GM04504 (cell line): ENCODE measurements at places on chromosomes 4 and X.

- no peak for DNase-seq
These were observed 223.0 kb upstream of the EPHA5 start for GRCh38 chr4:65893271-65893670.

- no peak for DNase-seq
These were observed 71.8 kb downstream of the PSAPL1 start for GRCh38 chr4:7362862-7363430.

GRCh38 chr4:575281-576141 is 584 bp downstream of the TMEM271 start:
- peak; percentile 6 for DNase-seq

DNA sequence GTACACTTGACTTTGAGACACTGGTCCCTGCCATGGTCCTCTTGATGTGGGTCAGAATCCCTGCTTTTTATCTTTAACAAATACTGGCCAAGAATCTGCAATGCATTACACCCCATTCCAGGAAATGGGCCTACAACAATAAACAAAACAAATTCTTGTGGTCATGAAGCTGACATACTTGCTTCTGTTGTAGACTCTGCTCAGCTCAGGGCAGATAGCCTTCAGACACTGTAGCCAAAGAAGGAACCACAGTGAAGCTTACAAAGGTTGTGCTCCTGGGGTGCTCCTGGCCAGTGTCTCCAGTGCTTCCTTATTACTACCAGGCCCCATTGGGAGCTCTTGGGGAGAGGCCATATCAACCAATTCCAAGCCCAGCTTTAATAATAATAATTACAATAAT is 21.8 kb downstream of the KIAA1210 start:
- no peak for DNase-seq

DNA sequence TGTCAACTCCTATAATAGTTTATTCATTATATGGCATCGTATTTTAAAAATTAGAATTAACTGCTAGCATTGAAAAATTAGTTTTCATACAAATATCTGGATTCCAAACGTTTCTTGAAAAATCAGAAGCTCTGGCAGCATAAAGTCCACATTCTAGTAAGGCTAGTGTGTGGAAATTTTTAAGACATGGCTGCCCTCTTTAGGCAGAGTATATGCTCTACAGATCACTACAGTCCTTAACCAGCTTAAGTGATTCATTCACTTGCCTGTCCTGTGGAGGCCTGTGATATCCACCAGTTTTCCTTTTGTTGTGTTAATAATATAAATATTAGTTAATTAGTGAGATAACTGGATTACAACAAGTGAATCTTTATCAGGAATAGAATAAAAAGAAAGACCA is 287.2 kb downstream of the OPHN1 start:
- DNase-seq = peak; percentile 16

- no peak for DNase-seq
These were observed 161.9 kb downstream of the PHF8 start for GRCh38 chrX:53882331-53882730.

GRCh38 chrX:54288968-54289367 is 68.9 kb downstream of the WNK3 start:
- no peak for DNase-seq

DNA sequence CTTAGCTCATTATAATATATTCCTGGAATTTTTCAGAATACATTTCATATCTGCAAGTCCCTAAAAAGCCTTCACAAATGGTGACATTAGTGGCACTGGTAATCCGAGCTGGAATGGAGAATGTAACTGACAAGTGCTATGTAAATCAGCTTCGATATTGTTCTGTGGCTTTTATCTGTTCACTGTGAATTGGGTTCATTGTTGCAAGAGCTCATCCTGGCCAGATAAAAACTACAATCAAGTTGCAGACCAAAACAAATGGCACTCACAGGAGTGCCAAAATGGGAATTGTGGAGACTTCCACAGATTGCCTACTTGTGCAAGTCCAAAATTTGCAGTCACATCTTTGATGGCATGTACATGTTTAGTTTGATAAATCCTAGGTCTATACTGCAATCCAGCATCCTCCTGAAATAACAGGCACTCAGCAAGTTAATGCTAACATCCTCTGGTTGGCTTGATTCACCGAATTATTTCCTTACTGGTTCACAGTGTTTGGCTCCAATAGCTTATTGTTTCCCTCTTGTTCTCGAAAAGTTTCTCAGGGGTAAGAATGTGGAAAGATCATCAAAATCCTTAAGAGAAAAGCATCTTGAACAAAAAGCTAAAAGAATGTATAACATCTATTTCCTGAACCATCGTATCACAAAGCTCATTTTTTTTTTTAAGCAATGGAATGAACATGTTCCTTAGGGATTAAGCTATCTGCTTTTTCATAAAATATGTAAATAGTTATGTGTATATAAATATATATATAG is 904.9 kb downstream of the CENPC start:
- no peak for DNase-seq
